ENCODE measurements at places on chromosomes 13 and 19. TPM values are rescaled to one million over a fixed set of nuclear protein-coding genes. Genes with fewer than 3 reads are reported as not detected.

Gene PLEKHA4
- 20.8 TPM for total RNA-seq

Gene ZNF43
- total RNA-seq: 6.8 TPM

Gene RAVER1
- 14.6 TPM for total RNA-seq

Gene GRK1
- total RNA-seq: not detected

Gene KHSRP
- total RNA-seq: 104 TPM

Gene CD209
- total RNA-seq: not detected

Gene SIGLECL1
- not detected for total RNA-seq

Gene THSD1
- total RNA-seq: 3.5 TPM

Gene SMIM24
- total RNA-seq: not detected

Gene GNA15
- not detected for total RNA-seq

Gene COMP
- total RNA-seq: 0.49 TPM

Gene PRKCG
- 0.12 TPM for total RNA-seq

Gene PCP2
- not detected for total RNA-seq

Gene ADAT3
- total RNA-seq: 5.0 TPM
